ENCODE measurements at places on chromosomes 1 and 21.

- peak; percentile 89 for DNase-seq
Observed at GRCh38 chr1:188425687-188426086, 1596.9 kb downstream of the PLA2G4A start.

- no peak for DNase-seq
Observed at GRCh38 chr1:229181419-229181818, 89.5 kb upstream of the RAB4A start.

DNA sequence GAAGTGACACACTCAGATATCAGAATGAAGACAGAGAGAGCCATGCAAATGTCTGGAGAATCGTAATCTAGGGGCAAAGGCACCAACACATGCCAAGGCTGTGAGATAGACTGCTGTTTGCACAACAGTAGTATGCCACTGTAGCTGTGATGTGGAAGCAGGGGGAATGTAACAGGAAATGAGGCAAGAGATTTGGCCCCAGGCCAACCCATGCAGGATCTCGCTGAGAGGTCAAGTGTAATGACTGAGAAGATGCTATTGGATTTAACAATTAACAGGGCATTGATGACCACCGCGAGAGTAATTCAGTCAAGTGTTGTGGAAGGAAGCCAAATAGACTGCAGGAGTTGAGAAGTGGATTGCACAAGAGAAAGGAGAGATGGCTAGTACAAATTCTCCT, 107.3 kb upstream of the ST6GALNAC5 start:
- DNase-seq, result peak; percentile 60

DNA sequence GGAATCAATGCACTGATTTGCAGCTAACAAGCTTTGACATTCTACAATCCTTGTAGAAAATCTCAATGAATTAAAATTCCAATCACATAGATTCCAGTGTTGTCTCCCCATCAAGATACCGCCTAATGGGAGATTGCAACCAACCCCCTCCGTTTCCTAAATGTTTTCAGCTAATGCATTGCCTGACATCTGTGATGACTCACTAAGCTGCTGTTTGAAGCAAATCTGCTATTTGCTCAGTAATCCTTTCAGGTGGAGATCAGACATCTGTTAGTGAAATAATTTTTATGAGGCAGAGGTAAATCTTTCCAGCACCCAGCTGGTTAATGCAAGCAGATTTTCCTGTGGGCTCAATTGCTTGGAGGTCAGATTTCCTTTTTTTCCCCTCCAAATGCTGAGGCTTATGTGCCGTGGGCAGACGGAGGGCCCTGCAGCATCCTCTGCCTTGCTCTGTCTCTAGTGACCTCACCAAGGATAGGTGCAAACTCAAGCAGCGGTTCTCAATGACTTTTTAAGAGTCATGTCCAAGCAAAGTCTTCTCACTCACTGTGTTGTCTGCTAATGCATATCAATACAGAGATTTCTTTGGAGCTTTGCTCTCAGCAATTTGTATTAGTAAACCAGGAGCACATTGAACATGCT, 91.1 kb upstream of the RAB3GAP2 start:
- DNase-seq, result peak; percentile 56

- DNase-seq, result no peak
Observed at GRCh38 chr1:24644100-24644384, 940 bp downstream of the SRRM1 start.

DNA sequence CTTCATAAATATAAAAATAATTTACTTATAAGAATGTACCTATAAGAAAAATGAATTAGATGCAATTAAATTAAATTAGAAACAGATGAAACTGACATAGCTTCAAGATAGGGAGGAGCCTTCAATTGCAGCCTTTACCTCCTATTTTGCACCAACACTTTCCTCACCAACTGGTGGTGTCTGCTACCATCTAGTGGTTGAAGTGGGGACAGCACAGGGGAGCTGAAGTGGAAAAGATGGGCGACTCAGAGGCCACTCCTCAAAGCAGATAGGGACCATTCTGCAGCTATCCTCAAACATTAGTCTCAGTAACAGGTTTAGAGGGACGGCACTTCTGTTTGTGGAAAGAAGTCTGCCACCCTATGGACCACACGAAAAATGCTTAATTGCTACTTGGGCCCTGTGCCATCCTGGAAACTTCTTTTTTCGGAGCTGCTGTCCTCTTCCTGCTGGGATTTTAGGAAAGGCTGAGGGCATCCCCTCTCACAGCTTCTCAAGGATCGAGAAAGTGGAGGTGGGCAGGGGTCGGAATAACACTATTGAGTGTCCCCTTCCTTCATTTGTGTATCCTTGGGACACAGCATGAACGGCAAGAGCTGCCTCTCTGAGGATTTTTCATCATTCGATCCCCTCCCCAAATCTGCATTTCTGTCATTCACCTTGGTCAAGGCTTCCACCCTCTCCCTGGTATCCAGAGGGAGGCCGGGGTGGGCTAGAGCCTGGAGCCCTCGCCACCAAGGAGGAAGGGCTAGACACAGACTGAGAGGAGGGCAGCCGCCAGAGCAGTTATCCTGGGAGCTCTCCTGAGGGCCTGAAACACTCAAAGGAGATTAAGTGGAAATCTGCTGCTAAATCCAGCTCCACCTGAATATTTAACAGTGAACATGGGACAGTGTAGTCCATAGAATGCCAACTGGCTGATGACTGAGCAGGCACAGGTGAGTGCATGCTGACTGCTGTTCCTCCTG, 9.6 kb downstream of the PROK1 start:
- peak; percentile 79 for DNase-seq

DNA sequence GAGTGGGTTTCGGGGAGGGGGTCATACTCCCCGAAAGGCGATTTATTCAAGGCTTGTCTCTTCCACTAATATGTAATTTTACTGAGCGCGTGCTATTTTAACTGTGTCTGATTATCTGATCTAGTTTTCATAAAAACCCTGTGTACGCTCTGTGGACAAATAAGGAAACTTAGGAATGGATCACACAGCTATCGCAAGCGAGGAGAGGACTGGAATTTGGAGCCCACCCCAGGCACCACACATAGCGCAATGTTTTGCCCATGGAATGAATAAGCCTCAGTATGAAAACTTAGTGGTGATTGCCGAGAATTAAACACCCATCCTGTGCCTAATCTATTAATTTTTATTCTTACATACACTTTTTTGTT, 9.8 kb upstream of the RAB42 start:
- DNase-seq, result peak; percentile 55

All from fibroblast of skin of right biceps (primary cell).